HEK293T (cell line): ENCODE measurements at places on chromosomes 4 and X.

- DNase-seq = no peak
Observed at GRCh38 chr4:6271206-6271605, 1.6 kb downstream of the WFS1 start.

- DNase-seq = no peak
Observed at GRCh38 chr4:41525129-41525528, 12.8 kb upstream of the LIMCH1 start.

DNA sequence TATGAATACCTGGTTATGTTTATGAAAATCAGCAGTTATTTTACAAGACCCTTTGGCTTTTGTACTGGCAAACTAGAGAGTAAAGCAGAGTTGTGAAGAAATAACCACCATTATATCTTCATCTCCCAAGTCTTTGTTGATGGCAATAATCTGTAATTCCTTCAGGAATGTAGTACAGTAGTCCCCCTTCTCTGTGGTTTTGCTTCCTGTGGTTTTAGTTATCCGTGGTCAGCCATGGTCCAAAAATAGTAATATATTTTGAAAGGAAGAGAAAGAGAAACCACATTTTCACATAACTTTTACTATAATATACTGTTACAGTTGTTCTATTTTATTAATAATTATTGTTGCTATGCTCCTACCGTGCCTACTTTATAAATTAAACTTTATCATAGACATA, 27.8 kb downstream of the BANK1 start:
- no peak for DNase-seq

- DNase-seq = no peak
Observed at GRCh38 chrX:76433219-76433618, 5.7 kb downstream of the MAGEE1 start.

DNA sequence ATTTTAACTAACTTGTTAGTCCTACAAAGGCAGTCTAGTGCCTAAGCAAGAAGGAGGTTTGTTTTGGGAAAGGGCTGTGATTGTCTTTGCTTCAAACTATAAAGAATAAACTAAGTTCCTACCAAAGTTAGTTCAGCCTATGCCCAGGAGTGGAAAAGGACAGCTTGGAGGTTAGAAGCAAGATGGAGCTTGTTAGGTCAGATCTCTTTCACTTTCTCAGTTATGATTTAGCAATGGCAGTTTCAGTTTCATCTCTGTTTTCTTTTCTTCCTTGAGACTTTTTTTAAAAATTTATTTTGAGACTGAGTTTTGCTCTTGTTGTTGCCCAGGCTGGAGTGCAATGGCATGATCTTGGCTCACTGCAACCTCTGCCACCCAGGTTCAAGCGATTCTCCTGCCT, 82.9 kb upstream of the NLGN4X start:
- no peak for DNase-seq

- DNase-seq = no peak
Observed at GRCh38 chr4:63325140-63325539, 1084.1 kb downstream of the TECRL start.

GRCh38 chr4:25330905-25331808, 18.6 kb downstream of the ZCCHC4 start:
- DNase-seq = no peak

- DNase-seq = no peak
Observed at GRCh38 chrX:135497736-135498135, 22.7 kb upstream of the INTS6L start.

DNA sequence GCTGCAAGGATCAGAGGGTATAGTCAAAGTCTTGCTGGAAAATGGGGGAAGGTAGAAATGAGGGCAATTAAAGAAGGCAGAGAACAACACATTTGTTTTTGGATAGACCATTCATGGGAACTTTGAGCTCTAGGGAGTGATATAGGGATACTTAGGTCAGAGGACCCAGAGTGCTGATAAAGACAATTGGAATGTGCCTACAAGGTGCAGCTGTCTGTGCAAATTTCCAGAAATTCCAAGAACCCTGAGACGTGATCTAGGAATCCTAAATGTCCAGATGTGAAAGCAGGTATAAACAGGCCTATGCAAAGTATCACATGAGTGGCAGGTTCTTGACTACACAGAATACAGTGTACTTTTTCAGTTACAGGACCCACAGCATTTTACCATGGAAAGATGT, 24.2 kb downstream of the FNIP2 start:
- no peak for DNase-seq

- no peak for DNase-seq
Observed at GRCh38 chrX:129744861-129745321, 6.1 kb downstream of the XPNPEP2 start.

DNA sequence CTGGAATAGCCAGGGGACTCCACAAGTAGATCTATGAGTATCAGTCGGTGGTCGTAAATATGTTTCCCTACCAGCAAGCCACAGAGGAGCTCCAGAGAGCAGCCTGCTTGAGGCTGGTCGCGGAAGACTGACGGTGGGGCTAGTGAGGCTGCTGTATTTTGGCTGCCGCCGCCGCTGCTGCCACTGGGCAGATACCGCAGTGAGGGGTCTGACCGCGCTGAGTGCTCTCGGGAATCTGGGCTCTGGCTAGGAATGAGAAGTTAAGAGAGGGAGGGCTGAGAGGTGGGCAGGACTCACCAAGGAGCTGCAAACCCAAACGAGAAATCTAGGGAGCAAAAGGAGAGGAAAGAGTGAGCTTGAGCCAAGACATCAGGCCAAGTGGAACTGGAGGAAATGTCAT, at the start of gene EXOC1L:
Gene EXOC1L (plus strand): TSS at position 157 of the 400 bp plus-strand sequence. CDS start 237 bp downstream, at position 394.
- peak; percentile 83 for DNase-seq

GRCh38 chrX:149629730-149630387, 1.7 kb downstream of the TMEM185A start:
- no peak for DNase-seq

- no peak for DNase-seq
Observed at GRCh38 chr4:169611157-169611556, 1.2 kb downstream of the NEK1 start.

GRCh38 chrX:30751497-30751896, 98.3 kb downstream of the GK start:
- DNase-seq = no peak

DNA sequence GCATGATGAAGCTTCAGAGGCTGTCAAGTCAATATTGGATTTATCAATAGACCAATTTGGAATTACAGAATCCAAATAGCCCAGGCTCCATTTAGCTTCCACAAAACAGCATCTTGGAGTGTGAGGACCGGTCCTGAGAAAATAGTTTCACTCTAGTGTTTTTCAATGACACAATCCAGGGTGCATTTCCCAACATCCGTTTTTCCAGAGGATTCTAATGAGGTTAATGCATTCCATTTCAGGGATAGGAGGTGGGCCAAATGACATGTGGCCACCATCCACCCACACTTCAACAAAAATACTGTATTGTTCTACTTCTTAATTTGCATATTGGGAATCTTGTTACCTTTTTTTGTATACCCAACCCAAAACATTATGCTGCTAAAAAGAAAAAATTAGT, 229.8 kb upstream of the LDB2 start:
- DNase-seq = no peak

GRCh38 chr4:143353797-143354196, 17.1 kb downstream of the GAB1 start:
- no peak for DNase-seq

GRCh38 chr4:138307319-138307718, 65.2 kb upstream of the SLC7A11 start:
- no peak for DNase-seq

DNA sequence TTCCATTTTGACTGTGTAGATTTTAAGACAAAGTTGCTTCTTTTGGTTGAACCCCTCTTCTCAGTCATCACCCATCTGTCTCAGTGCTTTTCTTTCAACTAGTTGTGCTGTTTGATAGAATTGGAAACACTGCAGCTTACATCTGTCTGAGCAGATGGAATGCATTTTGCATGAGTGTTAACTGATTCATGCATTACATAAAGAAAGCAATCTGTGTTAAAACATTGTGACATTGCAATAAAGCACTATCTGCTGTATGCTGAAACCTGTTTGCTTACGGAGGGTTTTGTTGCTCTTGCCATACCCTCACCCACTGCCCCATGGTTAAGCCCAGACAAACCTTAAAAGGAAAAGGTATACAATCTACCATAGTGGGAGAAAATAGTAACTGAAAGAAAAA, 47.4 kb downstream of the NRK start:
- no peak for DNase-seq

GRCh38 chrX:39442332-39442731, 641.1 kb downstream of the MID1IP1 start:
- DNase-seq = no peak

DNA sequence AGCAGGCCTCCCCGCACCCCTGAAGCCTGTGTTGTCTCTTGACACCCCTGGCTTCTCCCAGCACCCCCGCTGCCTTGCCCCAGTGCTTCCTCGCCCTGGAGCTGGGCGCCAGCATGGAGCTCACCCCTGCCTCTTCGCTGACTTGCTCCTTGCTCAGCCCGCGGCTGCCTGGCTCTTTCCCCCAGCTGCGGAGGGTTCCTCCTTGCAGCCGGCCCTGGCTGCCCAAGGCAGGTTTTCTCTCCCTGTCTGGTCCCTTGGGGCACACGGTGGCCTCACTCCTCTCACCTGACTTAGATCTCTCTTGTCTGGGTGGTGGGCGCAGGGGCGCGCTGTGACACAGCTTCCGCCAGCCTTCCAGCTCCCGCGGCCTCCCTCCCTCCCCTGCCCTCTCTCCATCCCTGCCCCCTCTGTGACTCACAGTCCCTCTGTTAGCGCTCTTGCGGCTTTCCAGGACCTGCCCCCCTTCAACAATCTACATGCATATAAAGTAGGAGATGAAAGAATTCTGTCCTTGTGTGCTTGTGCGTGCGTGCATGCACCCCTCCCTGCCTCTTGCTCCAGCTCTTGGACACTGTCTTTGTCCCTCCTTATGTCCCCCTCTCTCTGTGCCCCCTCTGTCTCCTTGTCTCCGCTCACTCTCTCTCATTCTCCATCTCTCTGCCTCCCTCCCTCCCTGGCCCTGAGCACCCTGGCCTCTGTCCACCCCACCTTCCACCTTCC, 2.2 kb downstream of the PLXNB3 start:
- no peak for DNase-seq

GRCh38 chr4:10079912-10080588, 36.5 kb downstream of the WDR1 start:
- no peak for DNase-seq

DNA sequence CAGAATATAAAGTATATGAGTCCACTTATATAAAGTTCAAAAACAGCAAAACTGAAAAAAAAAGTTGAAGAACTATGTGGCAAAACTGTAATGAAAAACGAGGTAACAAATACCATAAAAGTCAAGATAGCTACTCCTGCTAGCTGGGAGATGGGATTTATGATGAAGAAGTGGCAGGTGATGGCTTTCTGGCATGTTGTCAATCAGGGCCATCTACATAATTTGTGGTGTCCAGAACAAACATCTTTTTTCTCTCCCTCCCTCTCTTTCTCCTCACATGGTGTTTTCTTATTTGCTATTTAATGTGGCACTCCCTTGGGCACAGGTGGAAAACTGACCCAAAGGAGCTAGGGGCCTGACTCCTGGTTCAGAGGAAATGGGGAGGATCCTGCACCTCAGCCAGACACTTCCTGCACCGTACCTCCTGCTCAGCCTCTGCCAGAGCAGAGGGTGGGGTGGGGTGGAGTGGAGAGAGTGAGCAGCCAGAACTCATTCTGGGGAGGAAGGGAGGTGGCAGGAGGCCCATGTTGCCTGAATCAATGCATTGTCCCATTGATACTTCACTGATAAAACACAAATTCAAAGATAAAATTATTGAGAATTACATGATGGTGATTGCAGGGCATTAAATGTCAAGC, 5.3 kb upstream of the SAP30 start:
- no peak for DNase-seq

DNA sequence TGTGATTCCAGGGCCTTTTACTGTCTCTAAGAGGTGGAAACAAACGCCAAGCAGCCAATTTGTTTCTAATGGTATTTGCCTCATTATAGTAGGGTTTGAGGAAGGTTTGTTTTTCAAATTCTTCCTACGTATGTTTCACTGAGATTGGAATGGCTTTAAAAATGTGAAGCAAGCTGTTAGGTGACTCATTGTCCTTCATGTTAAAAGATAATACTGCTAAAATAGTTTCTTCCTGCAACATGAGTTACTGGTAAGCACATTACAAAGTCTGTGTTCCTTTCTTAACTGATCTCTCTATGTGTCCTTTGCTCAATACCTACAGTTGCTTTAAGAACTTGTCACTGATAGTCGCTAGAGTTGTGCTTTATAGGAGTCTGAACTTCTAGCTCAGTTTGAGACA, 1183.9 kb downstream of the RPA4 start:
- no peak for DNase-seq

DNA sequence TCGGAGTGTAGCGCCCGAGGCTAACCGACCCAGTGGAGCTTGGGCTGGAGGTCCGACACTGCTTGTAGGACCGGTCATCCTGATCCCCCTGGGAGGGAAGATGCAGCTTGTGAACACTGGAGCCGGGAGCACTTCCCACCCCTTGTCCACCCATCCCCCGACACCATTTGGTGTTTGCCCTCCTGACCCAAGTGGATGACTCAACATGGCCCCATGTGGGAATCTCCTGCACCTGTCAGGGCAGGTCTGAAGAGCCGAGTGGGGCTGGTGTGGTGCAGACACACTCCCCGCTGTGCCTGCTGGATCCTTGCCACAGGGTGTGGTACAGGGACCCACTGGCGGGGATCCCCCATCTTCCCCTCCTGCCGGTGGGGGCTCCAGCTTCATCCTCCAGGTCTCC, 90.0 kb upstream of the AFAP1 start:
- no peak for DNase-seq

- no peak for DNase-seq
Observed at GRCh38 chrX:314049-314448, 4.5 kb downstream of the GTPBP6 start.

DNA sequence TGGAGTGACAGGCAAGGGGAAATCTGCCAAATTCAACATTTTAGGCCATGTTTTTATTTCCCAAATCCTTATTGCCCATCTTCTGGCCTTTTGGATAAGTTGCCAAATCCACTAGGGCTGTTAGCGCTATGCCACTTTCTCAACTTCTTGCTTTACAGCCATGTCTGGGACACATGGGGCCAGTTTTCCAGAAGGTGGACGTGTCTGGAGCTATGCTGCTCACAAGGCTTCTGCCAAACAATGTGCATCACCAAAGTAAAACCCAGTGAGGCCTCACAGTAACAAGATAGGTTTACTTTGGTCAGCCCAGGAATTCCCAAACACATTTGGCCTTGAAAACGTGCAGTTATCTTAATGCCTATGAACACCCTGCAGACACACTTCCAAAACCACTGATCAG, 142.9 kb downstream of the MID1 start:
- DNase-seq = no peak

- DNase-seq = no peak
Observed at GRCh38 chrX:30875957-30876356, 13.1 kb downstream of the TAB3 start.

GRCh38 chr4:155748039-155748438, 10.8 kb upstream of the GUCY1B1 start:
- DNase-seq = no peak

GRCh38 chr4:112321776-112322684, 24.9 kb downstream of the ALPK1 start:
- DNase-seq = peak; percentile 56

GRCh38 chrX:41055740-41056139, 29.5 kb upstream of the USP9X start:
- no peak for DNase-seq

- no peak for DNase-seq
Observed at GRCh38 chr4:145351162-145351561, 130.5 kb upstream of the SMAD1 start.

- DNase-seq = no peak
Observed at GRCh38 chr4:188417181-188417580, 277.9 kb downstream of the TRIML1 start.
